ENCODE measurements at places on chromosomes 3 and 15.

- DNase-seq, result no peak
Observed at GRCh38 chr3:112982710-112983109, 7.8 kb upstream of the CD200R1 start.

GRCh38 chr3:152105446-152105845, 163.3 kb upstream of the MBNL1 start:
- no peak for DNase-seq

- no peak for DNase-seq
Observed at GRCh38 chr3:151142929-151143328, 57.5 kb downstream of the MED12L start.

DNA sequence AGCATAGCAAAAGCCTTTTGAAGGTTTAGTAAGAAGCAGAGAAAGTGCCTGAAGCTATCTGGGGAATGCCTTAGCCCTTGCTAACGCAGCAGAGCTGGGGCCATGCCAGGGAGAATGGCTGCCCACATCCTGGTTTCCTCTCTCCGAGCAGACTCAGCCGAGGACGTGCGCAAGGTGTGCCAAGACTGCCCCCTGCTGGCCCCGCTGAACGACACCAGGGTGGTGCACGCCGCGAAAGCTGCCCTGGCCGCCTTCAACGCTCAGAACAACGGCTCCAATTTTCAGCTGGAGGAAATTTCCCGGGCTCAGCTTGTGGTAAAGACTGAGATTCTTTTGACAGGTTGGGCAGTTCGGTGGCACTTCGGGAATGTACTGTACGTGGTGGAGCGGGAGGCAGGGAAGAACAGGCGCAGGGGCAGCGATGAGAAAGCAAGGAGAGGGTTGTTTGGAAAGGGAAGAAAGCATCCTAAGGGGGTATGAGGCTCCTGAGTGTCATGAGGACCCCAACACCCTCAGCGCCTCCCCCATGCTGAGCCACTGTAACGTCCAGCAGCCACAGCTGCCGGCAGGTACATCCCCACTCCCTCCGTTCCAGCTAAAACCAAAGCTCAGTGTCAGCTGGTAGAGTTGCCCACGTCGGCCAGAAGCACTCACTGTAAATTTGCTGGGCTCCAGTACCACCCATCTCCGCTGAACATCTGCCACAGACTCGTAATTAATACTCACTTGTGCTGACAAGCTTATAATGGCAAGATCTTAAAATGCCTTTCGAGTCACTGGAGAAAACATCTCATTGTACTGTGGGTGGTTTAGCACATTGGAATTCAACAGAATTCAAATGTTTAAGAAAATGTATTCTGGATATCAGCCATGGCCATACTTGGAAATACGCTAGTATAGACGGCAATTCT, 4.4 kb downstream of the AHSG start:
- peak; percentile 68 for DNase-seq

GRCh38 chr3:184335291-184335660, 2.1 kb upstream of the FAM131A start:
- DNase-seq, result no peak

DNA sequence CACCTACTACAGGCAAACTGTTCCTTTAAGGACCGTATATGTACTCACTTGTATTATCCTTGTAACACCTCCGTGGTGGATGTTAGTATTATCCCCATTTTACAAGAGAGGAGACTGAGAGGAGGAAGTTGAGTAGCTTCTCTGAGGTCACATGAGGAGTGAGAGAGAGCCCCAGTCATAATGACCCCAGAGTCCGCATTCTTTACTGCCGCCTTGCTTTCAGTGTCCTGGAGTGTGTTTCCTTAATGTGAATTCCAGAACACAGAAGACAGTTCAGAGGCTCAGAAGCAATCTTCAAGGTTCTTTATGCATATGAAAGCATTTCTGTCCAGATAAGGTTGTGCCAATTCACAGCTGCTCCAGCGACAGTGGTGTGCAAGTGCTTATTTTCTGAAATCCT, 199.2 kb downstream of the CACNA2D3 start:
- DNase-seq, result no peak

GRCh38 chr15:79970624-79971434, at the start of gene BCL2A1:
Gene BCL2A1, minus strand, starts transcription at chr15:79971196. Its CDS starts 77 bp downstream, at chr15:79971119.
- no peak for DNase-seq

DNA sequence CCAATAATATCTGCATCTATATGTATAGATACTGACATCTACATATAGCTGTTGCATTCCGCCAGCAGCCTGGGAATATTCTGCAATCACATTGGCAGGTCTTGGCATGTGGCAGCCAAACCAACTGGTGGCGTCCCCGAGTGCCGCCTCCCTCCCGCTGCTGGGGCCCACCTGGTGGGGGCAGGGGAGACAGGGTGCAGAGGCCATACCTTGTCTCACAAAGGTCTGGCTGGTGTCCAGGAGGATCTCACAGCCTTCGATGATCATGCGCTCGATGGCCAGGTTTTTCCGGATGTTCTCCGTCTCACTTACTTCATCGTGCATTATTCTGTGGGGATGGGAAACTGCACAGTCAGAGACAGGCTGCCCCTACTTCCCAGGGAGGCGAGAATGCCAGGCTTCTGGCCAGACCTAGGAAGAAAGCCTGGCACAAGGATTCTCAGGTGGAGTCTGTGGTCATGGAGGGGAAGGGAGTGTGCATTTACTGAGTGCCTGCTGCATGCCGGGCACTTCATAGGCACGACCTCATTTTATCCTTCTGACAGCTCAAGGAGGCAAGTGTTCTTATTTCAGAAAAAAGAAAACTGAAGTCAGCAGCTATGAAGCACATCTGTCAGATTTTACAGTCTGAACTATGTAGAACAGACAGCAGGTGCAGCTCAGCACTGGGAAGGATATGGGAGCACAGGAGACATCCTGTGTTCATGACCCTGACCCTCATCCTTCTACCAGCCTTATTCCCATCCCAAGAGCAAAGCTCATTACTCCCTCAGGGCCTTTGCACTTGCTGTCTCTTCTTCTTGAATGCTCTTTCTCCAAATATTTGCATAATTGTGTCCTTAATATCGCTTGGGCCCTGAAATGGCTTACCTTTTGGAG, 62.8 kb downstream of the RASGRF1 start:
- no peak for DNase-seq

GRCh38 chr15:70045045-70045444, 52.7 kb downstream of the TLE3 start:
- DNase-seq, result no peak

GRCh38 chr15:57686657-57687056, 19.9 kb upstream of the POLR2M start:
- no peak for DNase-seq

GRCh38 chr3:87175732-87176131, 51.4 kb upstream of the CHMP2B start:
- DNase-seq, result no peak

- DNase-seq, result no peak
Observed at GRCh38 chr3:131658115-131658514, 155.3 kb upstream of the MRPL3 start.

- no peak for DNase-seq
Observed at GRCh38 chr3:114231616-114232015, 5.8 kb downstream of the ZNF80 start.

GRCh38 chr15:57591822-57592367, at the start of gene MYZAP:
Gene MYZAP, plus strand, starts transcription at chr15:57591904. Its CDS starts 131 bp downstream, at chr15:57592035.
- peak; percentile 10 for DNase-seq

DNA sequence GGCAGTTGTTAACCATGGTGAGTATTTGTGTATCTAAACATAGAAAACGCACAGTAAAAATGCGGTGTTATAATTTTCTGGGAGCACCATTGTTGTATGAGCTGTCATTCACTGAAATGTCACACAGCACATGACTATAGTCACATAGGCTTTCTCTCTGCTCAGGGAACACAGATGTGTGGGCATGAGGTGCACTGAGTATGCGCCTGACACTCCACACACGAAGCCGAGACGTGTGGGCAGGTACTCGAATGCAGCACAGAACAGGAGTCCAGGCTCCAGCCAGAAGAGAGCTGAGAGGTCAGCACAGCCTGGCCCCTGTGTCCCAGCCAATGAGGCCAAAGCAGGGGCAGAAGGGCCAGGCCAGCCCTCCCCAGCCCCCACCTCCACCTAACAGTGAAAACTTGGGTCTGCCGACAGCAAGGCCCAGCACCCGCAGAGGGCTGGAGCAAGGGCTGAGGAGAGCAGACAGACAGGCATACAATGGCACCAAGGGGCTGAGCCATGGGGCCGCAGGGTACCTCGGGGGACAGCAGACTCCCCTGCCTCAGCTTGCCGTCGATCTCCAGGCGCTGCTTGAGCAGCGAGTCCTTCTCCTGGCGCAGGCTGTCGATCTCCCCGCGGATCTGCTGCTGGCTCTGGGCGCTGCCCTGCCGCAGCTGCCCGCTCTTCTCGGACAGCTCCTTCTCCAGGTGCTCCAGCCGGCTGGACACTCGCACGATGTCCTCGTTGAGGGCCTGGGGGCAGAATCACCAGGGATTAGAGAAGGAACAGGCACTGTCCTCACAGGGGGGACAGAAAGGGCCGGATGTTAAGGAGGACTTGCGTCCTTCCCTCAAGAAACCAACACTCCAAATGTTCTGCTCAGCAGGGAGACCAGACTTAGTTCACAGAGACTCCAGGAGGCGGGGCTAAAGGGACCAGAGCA, 24.0 kb downstream of the KIF7 start:
- peak; percentile 19 for DNase-seq

GRCh38 chr15:49985463-49985862, 133.6 kb downstream of the ATP8B4 start:
- no peak for DNase-seq

- no peak for DNase-seq
Observed at GRCh38 chr3:100936931-100937330, 56.3 kb downstream of the ABI3BP start.

DNA sequence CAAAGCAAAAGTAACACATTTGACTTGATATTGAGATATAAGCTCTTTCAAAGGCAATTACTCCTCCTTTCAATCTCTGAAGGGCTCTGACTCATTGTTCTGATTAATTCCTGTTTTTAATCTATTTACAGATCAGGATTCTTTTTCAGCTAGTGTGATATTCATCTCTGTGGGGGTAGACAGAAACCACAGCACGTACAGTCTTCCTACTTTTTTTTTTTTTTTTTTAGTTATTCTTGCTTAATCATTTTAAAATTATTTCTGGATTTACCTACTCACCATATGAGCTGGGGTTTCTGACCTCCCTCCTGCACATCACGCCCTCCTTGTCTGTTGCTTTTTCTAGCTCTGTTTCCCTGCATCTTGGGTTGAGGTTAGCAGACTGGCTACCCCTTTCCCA, 1.4 kb downstream of the CNTN3 start:
- peak; percentile 42 for DNase-seq

DNA sequence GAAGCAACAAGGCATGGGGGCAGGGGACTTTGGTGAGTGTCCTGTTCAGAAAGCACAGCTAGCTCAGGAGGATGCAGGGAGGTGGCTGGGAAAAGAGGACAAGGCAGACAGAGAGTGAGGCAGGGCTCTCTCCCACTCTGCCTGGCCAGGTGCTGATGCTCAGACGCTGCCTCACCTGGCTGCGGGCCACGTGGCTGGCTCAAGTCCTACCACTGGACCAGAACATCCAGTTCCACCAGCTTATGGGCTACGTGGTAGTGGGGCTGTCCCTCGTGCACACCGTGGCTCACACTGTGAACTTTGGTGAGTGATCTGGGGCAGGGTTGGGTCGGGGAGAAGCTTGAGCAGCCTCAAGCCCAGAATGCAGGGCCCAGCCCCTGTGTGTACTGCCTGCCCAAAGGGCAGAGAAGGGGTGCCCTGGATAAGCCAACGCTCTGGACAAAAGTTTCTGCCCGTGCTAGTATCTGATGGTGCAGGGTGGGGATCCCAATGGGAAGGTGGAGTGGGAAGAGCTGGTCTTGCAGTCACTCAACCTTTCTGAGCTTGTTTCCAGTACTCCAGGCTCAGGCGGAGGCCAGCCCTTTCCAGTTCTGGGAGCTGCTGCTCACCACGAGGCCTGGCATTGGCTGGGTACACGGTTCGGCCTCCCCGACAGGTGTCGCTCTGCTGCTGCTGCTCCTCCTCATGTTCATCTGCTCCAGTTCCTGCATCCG, 20.9 kb downstream of the NOX5 start:
- no peak for DNase-seq

DNA sequence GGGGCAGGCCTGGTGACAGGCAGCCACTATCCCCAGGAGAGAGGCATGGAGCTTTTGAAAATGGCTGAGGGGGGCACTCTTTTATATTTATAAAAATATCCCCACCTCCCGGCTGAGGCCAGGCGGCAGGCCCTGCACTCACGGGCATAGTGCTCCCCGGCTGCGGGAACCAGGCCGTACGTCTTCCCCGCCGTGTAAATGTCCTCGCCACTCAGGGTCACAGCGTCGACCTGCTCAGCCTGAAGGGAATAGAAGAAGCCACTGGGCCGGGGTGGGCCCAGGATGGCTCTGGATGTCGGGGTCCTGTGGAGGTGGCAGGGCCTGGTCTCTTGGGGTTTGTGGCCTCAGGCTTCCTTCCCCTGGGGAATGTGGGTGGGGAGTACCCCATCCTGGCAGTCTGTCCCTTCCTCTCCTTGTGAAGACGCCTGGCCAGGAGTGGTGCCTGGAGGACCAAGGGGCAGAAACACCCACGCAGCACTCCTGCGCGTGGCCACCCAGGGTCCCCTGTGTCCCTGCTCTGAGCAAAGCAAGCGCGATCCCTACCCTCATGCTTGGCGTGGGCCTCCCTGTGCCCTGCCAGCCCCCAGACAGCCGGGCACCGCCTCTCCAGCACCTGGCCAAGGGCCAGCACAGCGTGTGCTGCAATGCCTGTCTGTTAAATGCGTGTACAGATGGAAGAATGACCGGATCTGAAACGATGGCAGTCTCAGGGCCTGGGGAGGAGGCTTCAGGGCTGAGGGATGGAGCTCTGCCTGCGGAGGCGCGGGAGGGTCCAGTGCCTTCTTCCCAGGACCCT, 18.9 kb downstream of the MELTF start:
- DNase-seq, result no peak

DNA sequence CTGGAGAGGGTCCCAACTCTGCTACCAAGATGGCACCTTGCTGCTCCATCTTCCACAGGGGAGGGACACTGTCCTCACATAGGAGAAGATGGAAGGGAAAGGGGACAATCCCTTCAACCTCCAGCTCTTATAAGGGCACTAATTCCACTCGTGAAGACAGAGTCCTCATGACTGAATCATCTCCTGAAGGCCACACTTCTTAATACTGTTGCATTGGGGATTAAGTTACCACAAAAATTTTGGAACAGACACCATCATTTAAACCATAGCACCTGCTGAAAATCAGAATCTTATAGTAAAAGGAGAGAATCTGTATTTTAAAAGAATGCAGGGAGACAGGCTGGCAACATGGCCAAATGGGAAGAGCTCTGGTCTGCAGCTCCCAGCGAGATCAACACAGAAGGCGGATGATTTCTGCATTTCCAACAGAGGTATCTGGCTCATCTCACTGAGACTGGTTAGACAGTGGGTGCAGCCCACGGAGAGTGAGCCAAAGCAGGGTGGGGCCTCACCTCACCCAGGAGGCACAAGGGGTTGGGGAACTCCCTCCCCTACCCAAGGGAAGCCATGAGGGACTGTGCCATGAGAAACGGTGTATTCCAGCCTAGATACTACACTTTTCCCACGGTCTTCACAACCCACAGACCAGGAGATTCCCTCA, 69.4 kb upstream of the LIPC start:
- no peak for DNase-seq

DNA sequence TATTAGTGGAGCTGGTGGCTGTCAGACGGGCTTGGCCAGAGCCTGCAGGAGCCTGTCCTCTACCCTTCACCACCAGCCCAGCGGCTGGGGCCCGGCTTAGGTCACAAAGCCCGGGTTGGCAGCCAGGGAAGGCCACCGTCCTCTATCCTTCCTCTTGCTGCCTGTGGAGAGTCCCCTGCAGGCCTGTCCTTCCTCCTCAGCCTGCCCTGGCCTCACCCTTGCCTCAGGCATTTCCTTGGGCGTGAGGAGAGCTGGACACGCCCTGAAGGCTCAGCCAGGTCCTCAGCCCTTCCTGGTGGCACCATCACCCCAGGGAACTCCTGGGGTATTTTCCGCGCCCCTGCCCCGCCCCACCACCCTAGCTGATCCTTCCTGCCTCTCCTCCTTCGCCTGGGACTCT, 7.7 kb downstream of the CHAC1 start:
- no peak for DNase-seq

Data from caudate nucleus (tissue), 63 donors.